ENCODE measurements at places on chromosomes 3 and 15. TPM values are rescaled to one million over a fixed set of nuclear protein-coding genes. Genes with fewer than 3 reads are reported as not detected.
A peak's percentile ranks its signal among the peaks of the same experiment; 100 is the strongest.

The ACP3 gene
- not detected for total RNA-seq

The SEMA6D gene
- total RNA-seq = 2.6 TPM

- no peak for DNase-seq
Measured at GRCh38 chr15:40050788-40051470, 11.9 kb upstream of the SRP14 start.

DNA sequence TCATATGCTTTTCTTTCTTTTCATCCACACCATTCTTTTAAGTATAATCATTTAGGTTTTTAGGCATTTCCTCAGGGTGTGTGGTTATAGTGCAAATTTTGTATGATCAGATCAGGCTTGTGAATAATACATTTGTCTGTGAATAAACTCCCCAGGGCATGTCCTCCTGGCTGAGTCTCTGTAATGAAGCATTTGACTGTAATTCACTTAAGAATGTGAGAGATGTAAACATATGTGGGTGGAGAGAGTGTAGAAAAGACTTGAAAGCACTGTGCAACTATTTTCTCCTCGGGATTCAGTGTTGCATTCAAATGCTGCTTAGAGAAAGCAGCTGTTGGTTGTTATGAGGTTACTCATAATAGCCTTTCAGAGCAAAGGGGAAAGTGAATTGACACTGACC, 996.5 kb downstream of the TUSC7 start:
- DNase-seq = no peak

The MYLK gene
- total RNA-seq = 81.4 TPM

The FETUB gene
- 0.36 TPM for total RNA-seq

The SYNPR gene
- total RNA-seq = not detected

GRCh38 chr3:121748680-121749275, 763 bp downstream of the GOLGB1 start:
- DNase-seq = no peak

- no peak for DNase-seq
Measured at GRCh38 chr3:102223132-102223531, 211.7 kb upstream of the ZPLD1 start.

The BOC gene
- total RNA-seq = 1.0 TPM

The TNFSF10 gene
- total RNA-seq = 36.2 TPM

GRCh38 chr15:70494852-70495571, 268.3 kb downstream of the UACA start:
- peak; percentile 65 for DNase-seq
